ENCODE measurements at places on chromosomes 2 and 18.

DNA sequence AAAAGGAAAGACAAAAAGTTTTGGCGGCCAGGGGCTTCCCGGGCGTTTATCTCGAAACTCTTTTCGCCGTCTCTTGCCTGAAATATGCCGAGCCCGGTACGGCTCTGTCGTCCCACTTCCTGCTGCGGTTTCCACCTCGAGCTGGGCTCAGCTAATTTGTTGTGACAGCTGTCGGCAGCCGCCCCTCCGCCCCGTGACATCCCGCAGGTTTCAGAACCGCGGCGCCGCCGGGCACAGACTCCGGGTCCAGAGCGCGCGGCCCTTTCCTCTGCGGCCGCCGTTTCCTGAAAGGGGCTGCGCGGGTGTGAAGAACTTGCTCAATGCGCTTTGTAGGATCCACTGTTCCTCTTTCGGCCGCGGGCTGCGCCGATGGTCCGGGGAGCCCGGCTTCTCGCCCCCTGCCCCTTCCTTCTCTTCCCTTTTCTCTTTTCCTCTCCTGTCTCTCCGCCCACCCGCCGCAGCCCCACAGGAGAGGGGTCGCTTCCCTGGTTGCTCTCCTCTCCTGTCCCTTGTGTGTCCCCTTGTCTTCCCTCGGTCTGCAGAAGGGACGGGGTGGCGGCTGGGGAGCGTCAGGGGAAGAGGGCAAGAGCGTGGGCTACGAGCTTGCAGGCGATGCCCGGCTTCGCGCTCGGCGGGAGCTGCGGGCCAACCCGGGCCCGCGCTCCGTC lies 648 bp downstream of the ARID5A start:
- DNase-seq = peak; percentile 77

DNA sequence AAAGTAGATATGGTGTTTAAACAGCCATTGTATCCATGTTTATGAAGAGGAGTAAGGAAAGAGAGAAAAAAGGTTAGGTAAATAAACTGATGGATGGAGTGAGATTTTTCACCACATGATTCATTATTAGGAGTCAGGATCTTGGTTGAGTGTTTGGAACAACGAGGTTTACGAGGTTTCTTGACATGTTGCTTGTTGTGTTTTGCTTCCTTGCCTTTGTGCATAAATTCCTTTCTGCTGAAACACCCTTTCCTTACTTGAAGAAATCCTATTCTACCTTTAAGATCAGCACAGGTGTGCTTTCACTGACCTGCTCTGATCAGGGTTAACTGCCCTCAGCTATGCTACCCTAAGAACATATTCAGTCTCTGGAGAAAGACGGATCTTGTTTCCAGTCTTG lies 66.6 kb downstream of the EFEMP1 start:
- no peak for DNase-seq

GRCh38 chr2:196123679-196124373 lies 47.6 kb downstream of the STK17B start:
- peak; percentile 4 for DNase-seq

GRCh38 chr2:48433682-48434081 lies 96.3 kb upstream of the STON1 start:
- DNase-seq = peak; percentile 81

DNA sequence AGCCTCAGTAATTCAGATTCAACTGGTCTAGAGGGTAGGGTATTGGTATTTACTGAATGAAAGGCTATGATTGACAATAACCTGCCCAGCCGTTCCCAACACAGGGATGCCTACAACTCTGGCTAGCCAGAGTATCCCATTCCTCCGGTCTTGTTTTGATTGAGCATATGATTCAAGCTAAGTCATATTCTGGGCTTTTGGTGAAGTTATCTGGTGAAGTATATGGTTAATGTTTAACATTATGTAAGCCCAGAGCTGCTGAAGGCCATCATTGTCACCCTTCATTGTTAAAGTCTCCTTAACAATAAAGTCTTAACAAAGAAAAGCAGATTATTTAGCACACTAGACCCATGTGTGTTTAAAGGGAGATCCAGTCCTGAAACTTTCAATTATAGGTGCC lies 152.6 kb downstream of the EXOC6B start:
- DNase-seq = no peak

- DNase-seq = no peak
Measured at GRCh38 chr2:182827182-182827879, 39.1 kb downstream of the FRZB start.

GRCh38 chr18:8847066-8847755 lies 141.9 kb downstream of the MTCL1 start:
- no peak for DNase-seq

GRCh38 chr2:206149330-206149729 lies 9.9 kb downstream of the NDUFS1 start:
- no peak for DNase-seq

DNA sequence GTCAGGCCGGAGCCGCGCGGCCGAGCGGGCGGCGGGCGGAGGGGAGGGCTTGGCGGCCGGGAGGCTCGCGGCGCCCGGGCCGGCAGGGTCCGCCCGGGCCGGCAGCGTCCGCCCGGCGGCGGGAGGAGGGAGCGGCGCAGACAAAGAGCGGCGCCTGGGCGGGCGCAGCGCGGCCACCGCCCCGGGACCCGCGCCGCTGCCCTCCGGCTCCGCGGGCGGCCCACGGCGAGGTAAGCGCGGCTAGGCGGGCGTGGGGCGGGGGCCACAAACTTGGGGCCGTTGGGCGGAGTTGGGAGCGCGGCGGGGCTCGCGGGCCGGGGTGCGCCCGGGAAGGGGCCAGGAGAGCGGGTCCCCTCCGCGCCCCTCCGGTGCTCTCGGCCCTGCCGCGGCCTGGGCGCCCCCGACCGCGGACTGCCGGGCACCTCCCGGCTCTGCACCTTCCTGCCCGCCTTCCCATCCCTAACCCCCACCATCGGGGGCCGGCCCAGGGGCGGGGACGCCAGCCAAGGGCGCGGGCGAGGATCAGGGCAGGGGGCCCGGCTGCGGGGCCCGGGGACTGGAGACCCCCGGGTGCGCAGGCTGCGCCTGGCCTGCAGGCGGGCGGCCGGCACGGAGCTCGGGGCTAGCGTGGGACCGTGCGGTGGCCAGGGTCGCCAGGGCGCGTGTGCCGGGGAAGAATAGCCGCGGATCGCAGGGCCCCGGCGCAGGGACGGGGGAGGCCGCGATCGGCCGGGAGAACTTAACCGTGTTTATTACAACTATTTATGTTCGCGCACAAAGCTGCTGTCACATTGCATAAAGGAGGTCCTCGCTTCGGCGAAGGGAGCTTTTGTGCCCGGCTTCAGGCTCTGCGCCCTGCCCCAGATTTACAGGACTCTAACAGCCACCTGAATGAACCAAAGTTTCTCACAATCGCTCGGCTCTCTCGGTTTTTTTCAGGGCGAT lies at the start of gene NCK2:
NCK2 (plus strand) TSS at position 4 of the 945 bp plus-strand sequence. CDS start 110,152 bp downstream, outside the sequence.
- DNase-seq = peak; percentile 50

DNA sequence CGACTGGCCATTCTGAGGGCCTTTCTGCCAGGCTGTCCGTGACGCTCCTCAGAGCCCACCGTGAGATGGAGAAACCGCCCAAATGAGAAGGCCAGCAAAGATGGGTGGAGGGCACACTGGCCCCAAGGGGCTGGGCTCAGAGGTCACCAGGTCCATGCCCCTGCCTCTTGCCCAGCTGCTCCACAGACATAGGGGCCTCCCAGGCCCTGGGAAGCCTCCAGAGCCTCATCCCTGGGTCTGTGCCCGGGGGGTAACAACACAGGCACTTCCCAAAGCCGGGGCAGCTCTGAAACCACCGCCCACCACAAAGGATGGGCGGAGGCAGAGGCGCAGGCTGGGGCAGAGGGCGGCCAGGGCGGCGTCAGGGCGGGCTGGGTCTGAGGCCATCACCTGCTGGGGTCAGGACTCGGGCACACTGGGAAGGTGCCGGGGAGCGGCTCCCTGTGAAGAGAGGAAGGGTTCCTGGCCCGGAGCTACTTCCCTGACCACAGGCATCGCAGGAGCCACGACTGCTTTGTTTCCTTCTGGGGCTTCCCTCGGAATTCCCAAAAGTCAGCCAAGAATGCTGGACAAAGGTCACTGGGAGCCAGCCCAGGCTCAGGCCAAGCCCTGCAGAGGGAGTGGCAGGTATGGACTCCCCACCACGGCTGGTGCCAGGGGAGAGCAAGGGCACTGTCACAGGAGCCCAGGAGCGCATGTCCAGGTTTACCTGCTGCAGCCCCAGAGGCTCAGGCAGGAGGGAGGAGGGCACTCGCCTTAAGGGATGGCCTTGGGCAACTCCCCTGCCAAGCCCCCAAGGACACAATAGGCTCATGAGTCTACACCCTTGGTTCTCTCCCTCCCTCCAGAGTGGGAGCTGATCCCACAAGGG lies 9.4 kb downstream of the CYP26B1 start:
- DNase-seq = no peak

- DNase-seq = no peak
Measured at GRCh38 chr2:80078290-80079036, 226.1 kb downstream of the LRRTM1 start.

- no peak for DNase-seq
Measured at GRCh38 chr2:120436885-120437603, 91.1 kb downstream of the INHBB start.

GRCh38 chr2:150142561-150142960 lies 344.9 kb downstream of the RND3 start:
- DNase-seq = no peak

GRCh38 chr2:37897511-37897910 lies 27.6 kb upstream of the RMDN2 start:
- DNase-seq = no peak

GRCh38 chr2:150591496-150592285 lies 104.2 kb upstream of the RND3 start:
- no peak for DNase-seq

DNA sequence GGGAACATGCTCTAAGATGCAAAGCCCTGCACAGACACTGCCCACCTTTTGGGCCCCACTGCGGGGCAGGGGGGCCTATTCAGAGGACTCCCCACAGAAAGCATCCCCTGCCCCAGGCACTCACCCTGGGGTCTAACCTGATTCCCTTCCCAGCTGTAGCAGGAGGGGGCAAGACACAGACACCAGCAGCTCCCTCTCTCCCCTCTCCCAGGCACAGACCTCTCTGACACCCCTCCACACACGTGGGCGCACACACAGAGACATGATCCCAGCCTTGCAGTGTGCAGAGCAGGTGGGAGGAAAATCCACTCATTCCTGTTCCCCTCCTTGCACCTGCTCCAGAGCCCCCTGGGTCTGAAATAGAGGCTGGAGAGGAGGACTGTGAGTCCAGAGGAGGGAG lies 10.7 kb downstream of the TNS1 start:
- DNase-seq = no peak

Measured in muscle of leg (tissue), 16 donors.